Esophagus muscularis mucosa (tissue), 4 donors: ENCODE measurements at places on chromosomes 7 and 10. TPM values are rescaled to one million over a fixed set of nuclear protein-coding genes. Genes with fewer than 3 reads are reported as not detected.

OR2A12 gene
- not detected for total RNA-seq

NODAL gene
- total RNA-seq, result not detected

NSUN5 gene
- total RNA-seq, result 23.2 TPM

SNCG gene
- 13.3 TPM for total RNA-seq

TAS2R41 gene
- total RNA-seq, result not detected

SMKR1 gene
- not detected for total RNA-seq

DNA sequence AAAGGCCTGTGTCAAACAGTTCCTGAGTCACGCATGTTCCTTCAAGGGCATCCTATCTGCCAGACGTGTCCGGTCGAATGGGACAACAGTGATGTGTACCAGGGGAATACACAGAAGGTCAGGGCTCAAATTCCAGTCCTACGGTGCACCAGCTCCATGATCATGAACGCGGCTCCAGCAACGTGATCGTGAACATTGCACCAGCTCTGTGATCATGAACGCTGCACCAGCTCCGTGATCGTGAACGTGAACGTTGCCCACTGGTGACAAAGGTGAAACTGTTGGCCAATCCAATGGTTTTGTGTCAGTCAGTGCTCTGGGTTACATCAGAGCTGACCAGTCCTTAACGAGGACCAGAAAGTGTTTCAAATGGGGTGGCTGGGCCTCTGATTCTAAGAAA, 4.3 kb upstream of the PTPRN2 start:
- no peak overlapping the region for H3K27ac ChIP-seq
- no peaks in the 10 kb centered on the region for H3K36me3 ChIP-seq
- H3K4me3 ChIP-seq, result no peak overlapping the region
- H3K4me1 ChIP-seq, result peaks cover 7% of the 10 kb centered on the region
- peaks cover 4% of the 10 kb centered on the region for H3K27me3 ChIP-seq

- DNase-seq, result no peak
- H3K36me3 ChIP-seq, result no peaks in the 10 kb centered on the region
- peak overlapping the region; percentile 9 for H3K4me3 ChIP-seq
- no peaks in the 10 kb centered on the region for H3K27me3 ChIP-seq
- peaks cover 31% of the 10 kb centered on the region for H3K4me1 ChIP-seq
Observed at GRCh38 chr10:49609283-49610113, 612 bp upstream of the SLC18A3 start.

DNA sequence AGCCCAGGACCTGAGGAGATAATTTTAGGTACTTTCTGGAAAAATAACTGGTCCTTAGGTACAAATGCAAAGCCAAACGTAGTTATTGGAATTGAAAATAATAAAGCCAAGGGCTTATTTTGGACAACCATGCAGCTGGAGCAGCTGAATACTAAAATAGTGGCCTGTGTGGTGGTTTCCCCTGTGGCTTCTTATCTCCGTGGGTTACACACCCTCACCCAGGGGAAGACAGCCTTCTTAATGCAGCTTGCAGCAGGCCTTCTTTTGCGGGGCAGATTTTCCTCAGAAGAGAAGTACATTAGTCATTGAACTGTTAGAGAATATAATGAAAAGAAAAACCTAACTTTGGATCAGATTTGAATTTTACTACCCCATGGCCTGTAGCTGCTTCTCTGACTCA, 133.5 kb downstream of the ST7 start:
- H3K4me1 ChIP-seq, result peaks cover 16% of the 10 kb centered on the region
- no peaks in the 10 kb centered on the region for H3K27me3 ChIP-seq
- no peak for DNase-seq
- H3K27ac ChIP-seq, result no peak overlapping the region
- no peak overlapping the region for H3K4me3 ChIP-seq

GRCh38 chr10:130623680-130624267, 487.6 kb downstream of the GLRX3 start:
- no peak overlapping the region for H3K4me3 ChIP-seq
- H3K27ac ChIP-seq, result no peak overlapping the region
- no peaks in the 10 kb centered on the region for H3K36me3 ChIP-seq
- no peaks in the 10 kb centered on the region for H3K27me3 ChIP-seq
- no peaks in the 10 kb centered on the region for H3K4me1 ChIP-seq

DNA sequence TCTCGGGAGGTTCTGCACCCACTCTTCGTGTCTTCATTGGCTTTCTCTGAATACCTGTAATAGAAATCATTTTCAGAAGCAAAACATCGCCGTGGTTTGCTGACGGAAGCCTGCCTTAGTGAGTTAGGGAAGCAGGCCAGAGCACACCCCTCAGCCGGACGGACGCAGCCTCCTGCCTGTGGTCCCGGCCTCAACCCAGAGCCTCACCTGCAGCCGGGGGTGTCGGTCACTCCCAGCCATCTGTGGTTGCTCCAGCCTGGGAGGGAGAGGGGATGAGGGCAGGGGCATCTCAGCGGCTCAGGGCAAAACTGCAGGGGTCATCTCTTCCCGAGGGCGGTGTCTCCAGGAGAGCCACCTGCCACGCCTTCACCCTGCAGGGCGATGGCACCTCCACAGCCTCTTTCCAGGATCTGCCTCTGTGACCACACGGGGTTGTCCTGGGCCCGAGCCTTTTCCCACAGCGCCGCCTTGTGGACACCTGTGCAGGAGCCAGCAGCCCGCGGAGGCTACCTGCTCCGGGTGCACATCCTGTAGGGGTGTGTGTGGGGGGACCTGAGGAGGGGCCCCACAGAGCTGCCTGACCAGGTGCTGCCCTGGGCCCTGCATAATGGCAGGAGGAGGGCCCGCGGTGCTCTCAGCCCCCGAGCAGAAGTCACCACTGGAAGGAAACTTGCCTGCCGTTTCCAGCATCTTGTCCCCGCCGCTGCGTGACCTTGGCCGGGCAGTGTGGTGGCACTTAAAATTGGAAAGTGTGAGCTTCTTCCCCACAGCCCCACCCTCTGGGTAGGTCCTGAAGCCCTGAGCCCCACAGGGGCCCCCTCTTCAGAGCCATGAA, 21.6 kb upstream of the AP5Z1 start:
- no peak overlapping the region for H3K4me3 ChIP-seq
- no peak for DNase-seq
- peaks cover 84% of the 10 kb centered on the region for H3K36me3 ChIP-seq

DNA sequence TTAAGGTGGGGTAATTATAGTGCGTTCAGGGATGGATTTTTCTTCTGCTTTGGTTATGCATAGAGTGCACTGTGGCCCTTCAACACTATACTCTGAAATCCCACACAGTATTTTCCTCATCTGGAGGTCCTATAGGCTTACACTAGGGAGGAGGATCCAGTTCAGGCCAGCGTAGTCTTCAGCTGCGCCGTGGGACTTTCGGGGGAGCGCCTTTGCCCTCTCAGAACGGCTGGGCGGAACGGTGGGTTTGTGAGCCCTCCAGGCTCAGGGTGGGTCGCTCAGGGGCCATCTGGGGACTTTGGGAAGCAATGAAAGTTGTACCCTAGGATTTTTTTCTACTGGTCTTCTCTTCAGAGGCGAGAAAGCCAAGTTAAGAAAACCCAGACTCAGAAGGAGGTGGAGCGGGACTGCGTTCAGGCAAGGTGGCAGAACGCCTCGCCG, 652 bp upstream of the VPS26A start:
- H3K4me3 ChIP-seq, result peak overlapping the region; percentile 89
- no peaks in the 10 kb centered on the region for H3K36me3 ChIP-seq
- peaks cover 27% of the 10 kb centered on the region for H3K4me1 ChIP-seq
- DNase-seq, result no peak

- peaks cover 13% of the 10 kb centered on the region for H3K36me3 ChIP-seq
- H3K4me3 ChIP-seq, result no peak overlapping the region
- DNase-seq, result no peak
- peaks cover 32% of the 10 kb centered on the region for H3K4me1 ChIP-seq
Observed at GRCh38 chr7:101094376-101094775, 9.1 kb downstream of the TRIM56 start.

GRCh38 chr7:110358028-110358427, 732.9 kb upstream of the LRRN3 start:
- no peak overlapping the region for H3K4me3 ChIP-seq
- H3K27ac ChIP-seq, result no peak overlapping the region
- H3K27me3 ChIP-seq, result no peaks in the 10 kb centered on the region
- DNase-seq, result no peak
- no peaks in the 10 kb centered on the region for H3K36me3 ChIP-seq

DNA sequence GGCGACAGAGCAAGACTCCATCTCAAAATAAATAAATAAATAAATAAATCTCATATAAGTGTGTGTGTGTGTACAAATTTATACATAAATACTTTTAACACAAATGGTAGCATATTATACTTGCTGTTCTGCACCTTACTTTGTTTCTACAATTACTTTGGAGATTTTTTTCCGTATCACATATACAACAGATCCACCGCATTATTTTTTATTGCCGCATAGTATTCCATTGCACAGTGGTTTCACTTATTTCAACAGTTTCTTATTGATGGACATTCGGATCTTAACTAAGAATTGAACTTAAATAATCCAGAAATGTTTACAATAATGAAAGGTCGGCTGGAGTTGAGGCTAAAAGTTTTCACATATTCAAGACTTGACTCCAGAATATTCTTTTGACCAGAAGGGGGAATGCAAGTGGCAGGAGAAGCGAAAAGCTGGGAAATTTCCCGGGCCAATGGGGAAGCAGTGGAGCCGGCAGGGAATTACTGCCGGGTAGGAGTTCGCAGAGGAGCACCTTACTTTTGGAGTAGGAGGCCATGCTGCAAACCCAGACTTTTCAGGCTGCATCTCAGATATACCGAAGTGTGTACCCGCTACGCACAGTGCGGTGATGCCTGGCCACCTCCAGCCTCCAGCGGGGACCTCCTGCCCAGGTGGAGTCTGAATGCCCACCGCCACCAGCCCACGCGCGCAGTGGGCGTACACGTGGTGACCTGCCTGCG, 415 bp upstream of the CNNM1 start:
- H3K4me3 ChIP-seq, result peak overlapping the region; percentile 63
- peaks cover 24% of the 10 kb centered on the region for H3K27me3 ChIP-seq
- peaks cover 21% of the 10 kb centered on the region for H3K4me1 ChIP-seq
- H3K36me3 ChIP-seq, result no peaks in the 10 kb centered on the region
- no peak for DNase-seq
- peak overlapping the region; percentile 69 for H3K27ac ChIP-seq

DNA sequence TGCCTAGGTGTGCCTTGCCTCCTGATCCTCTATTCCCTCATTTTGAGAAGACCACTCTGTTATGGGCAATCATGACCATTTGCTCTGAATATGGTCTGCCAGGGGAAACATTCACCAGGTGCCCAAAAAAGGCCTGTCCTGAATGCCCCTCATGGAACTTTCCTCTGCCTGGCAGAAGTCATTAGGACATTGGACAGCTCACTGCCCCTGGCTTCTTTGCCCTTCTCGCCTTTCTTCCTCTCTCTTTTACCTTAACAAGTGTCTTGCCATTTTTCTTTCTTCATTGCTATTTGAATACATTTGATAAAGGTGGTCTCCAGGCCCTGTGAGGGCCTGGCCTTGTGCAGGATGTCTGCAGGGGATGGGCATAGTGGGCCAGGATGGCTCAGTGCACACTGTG, 20.3 kb downstream of the MBL2 start:
- no peak overlapping the region for H3K4me3 ChIP-seq
- H3K27ac ChIP-seq, result no peak overlapping the region
- no peaks in the 10 kb centered on the region for H3K36me3 ChIP-seq
- H3K27me3 ChIP-seq, result no peaks in the 10 kb centered on the region
- H3K4me1 ChIP-seq, result no peaks in the 10 kb centered on the region

GRCh38 chr7:48718731-48719378, 205.5 kb upstream of the CDC14C start:
- H3K4me1 ChIP-seq, result no peaks in the 10 kb centered on the region
- no peak overlapping the region for H3K27ac ChIP-seq
- no peak overlapping the region for H3K4me3 ChIP-seq
- H3K27me3 ChIP-seq, result no peaks in the 10 kb centered on the region
- no peak for DNase-seq
- H3K36me3 ChIP-seq, result no peaks in the 10 kb centered on the region
